ENCODE measurements at places on chromosomes 11 and 22.

GRCh38 chr11:113674397-113674685 is 31.8 kb downstream of the TMPRSS5 start:
- no peak for DNase-seq

GRCh38 chr22:49687333-49687732 is 140.3 kb downstream of the BRD1 start:
- DNase-seq: no peak

DNA sequence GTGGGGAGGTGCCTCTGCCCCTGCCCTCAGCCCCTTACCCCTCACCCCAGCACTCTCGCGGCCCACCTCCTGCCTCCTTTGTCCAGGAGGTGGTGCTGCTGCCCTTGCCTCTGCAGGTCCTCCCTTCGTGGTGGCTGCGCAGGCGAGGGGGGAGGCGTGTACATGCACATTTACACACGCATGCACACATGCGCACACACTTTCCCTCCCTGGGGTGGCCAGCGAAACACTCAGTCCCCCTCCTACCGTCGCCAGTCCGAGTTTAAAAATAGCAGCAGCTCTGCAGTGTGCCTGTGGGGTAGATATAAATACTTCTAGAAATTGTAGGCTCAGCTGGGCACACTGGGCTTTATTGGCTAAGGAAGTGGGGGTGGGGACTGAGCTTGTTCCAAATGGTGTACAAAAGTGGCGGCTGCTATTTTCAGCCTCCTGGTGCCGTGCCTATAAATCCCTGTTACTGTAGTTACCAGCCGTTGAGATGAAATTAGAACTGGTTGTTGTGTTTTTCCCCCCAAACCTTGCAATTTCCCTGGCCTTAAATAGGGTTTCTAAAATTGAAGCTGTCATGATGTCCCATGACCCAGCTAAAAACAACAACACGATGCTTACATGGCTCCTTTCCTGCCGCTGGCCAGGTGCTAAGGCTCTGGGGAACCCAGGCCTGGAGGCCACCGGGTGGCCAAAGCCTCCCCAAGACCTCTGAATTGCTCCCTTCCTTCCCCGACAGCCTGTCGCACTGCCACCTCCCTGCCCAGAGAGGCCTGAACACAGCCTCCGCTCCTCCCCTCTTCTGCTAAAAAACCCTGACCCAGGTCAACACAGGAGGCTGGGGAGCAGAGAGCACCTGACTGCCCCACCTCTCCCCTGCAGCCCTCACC is 12.4 kb downstream of the PICK1 start:
- no peak for DNase-seq

GRCh38 chr22:46086577-46087335 is 63.6 kb upstream of the PPARA start:
- no peak for DNase-seq

DNA sequence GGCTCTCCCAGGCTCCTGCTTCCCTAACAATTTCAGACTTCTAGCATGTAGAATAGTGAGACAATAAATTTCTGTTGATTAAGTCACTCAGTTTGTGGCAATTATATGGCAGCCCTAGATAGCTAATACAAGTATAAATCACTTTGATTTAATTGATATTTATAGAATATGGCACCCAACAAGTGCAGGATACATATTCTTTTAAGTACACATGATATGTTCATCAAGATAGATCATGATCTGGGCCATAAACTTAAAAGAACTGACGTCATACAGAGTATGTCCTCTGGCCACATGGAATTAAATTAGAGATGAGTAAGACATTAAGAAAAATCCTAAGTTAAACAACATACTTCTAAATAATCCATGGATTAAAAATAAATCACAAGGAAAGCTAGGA is 67.5 kb upstream of the AMOTL1 start:
- DNase-seq: no peak

DNA sequence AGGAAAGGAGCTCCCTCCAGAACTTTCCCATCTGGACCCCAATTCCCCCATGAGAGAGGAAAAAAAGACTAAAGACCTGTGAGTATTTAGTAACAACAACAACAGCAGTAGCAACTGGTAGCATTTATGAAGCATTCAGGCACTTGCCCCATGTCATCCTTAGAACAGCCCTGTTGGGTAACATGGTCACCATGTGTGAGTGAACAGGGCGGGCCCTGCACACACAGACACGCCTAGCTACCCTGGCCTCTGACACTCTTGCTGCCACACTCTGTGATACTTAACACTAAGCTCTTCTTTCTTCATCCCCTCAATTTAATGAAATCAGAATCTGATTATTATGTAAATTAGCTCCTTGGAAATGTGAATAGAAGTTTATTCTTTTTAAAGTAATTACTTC is 26.1 kb upstream of the SLC25A18 start:
- no peak for DNase-seq

GRCh38 chr11:119409731-119410130 is 13.2 kb downstream of the THY1 start:
- no peak for DNase-seq

DNA sequence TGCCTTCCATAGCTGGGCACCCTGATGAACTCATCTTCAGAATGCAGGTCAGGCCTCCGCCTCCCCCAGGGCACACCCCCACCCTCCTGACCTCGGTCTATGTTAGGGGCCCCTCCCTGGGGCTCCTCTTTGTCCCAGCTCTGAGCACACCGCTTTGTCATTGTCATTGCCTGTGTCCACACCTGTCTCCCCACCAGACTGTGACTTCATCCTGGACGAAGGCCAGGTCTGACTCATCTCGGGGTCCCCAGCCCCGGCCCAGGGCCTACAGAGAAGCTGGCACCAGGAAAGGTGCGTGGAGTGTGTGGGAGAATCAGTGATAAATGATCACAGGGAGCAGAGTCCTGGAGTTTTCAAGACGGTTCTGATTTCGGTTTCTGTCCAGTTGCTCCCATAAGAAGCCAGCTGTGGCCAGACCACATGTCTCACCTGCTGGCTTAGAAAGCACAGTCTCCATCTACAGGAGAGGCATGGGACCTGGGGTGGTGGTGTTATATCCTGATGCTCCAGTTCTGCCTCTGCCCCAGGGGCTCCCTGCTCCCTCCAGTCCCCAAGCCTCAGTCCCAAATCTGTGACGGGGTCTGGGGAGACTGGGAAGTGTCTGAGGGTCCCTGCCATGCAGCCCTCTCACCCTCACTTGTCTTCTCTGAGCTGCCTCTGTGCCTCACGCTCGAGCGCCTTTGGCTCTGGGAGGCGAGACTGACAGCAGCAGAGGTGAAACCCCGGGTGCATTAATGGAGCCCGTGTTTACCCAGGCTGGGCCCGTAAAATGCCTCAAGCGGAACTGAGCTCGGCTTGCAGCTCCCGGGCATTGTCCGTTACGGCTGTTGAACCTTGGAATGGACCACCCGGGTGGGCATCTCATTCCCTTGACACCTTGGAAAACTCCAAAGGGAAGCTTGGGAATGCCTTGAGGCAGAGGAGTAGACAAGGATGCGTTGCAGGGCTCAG is 85.5 kb upstream of the WNT11 start:
- DNase-seq: no peak

- DNase-seq: no peak
These were observed 111.6 kb upstream of the CD82 start for GRCh38 chr11:44453871-44454270.

DNA sequence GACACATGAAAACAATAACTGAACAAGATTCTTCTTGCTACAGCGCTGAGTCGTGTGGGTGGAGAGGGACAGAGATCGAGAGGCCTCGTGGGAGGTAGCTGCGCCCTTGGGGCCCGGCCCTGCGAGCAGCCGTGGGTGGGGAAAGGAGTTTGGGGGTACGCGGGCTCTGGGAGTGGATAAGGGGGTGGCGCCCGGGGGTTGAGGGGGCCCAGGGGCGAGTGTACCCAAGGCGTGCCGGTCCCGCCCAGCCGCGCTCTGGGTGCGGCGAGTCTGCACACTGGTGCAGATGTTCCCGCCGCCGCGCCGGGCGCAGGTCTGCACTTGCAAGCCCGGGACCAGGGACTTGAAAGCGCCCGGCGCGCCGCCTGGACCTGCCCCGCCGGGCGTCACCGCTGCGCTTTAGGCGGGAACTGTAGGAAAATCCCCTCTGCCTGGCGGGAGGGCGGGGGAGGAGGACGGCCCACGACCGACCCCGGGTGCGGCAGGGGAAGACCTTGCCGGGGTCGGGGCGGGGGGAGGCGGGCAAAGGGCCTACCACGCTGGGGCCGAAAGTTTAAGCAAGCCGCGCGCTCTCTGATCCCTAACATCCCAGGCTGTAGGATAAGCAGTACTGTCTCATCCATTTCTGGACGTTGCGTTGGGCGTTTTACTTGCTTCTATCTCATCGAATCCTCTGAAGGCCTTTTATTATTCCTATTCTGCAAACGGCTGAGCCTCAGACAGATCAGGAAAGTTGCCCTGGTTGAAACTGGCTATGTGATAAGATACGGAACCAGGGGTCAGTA is 1.4 kb upstream of the KREMEN1 start:
- DNase-seq: no peak

Data from stimulated activated CD8-positive, alpha-beta memory T cell treated with anti-CD3 and anti-CD28 coated beads, Interleukin-4, amount 100 ng/mL, for 1 hour (primary cell).